ENCODE measurements at places on chromosomes 1 and 21.

DNA sequence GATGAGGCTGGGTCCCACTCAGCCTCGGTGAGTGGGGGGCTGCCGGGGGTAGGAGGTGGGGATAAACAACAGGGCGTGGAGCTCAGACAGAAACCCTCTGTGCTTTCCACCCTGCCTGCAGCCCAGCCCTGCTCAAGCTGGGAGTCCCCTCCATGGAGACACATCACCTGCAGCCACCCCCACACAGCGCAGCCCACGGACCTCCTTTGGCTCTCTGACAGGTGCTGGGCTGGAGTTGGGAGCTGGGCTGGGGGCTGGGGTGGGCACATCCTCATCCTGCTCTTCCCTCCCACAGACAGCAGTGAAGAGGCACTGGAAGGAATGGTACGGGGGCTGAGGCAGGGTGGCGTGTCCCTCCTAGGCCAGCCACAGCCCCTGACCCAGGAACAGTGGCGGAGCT lies 1.9 kb upstream of the CATSPER4 start:
- DNase-seq: no peak

DNA sequence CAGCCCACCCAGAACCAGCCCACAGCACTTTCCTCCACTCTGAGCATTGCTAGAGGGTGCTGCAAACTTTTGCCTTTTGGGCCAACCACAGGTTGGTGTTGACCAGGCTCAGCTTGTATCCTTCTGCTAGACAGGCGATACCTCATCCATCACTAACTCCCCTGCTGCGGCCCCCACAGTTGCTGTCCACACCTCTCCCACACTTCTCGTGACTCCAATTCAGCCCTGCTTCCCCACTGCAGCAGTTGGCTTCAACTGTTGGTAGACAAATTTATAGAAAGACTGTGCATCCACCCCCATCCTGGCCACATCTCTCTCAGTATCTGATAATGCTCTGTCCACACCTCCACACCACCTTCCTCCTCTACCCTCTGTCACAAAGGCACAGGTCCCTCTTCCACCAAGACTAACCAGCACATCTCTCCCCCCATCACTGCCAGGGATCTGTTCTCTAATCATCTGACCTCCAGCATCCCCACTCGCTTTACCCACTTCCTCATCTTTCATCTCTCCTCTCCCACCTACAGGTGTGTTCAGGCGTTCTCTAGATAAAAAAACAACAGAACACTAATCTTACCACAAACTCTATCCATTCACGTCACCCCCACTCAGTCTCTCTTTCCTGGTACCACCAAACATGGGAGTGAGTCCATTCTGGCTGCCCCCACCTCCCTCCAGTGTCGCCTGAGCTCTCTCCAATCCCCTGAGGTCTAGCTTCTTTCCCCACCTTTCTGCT lies 15.8 kb upstream of the SLC25A44 start:
- no peak for DNase-seq

GRCh38 chr1:54498383-54499096 lies 49.5 kb upstream of the ACOT11 start:
- no peak for DNase-seq

- peak; percentile 94 for DNase-seq
These were observed at the start of gene SH2D2A for GRCh38 chr1:156816561-156817328. Gene SH2D2A (minus strand): TSS chr1:156816848. CDS start chr1:156816708, 140 bp downstream.

- DNase-seq: no peak
These were observed 14.8 kb upstream of the NBL1 start for GRCh38 chr1:19629357-19629756.

Data from activated CD4-positive, alpha-beta T cell treated with anti-CD3 and anti-CD28 coated beads, Interleukin-2, amount 50 U/mL, for 4 hours (primary cell).